ENCODE measurements at places on chromosomes 11 and 22.

GRCh38 chr11:123100379-123101085, 38.6 kb upstream of the HSPA8 start:
- DNase-seq: no peak

GRCh38 chr11:118634431-118635236, 27.2 kb downstream of the PHLDB1 start:
- no peak for DNase-seq

- DNase-seq: no peak
Measured at GRCh38 chr22:41596776-41597634, 7.4 kb upstream of the PMM1 start.

- no peak for DNase-seq
Measured at GRCh38 chr11:326842-327580, 6.4 kb upstream of the IFITM3 start.

GRCh38 chr11:109511598-109511997, 89.6 kb downstream of the C11orf87 start:
- DNase-seq: no peak

DNA sequence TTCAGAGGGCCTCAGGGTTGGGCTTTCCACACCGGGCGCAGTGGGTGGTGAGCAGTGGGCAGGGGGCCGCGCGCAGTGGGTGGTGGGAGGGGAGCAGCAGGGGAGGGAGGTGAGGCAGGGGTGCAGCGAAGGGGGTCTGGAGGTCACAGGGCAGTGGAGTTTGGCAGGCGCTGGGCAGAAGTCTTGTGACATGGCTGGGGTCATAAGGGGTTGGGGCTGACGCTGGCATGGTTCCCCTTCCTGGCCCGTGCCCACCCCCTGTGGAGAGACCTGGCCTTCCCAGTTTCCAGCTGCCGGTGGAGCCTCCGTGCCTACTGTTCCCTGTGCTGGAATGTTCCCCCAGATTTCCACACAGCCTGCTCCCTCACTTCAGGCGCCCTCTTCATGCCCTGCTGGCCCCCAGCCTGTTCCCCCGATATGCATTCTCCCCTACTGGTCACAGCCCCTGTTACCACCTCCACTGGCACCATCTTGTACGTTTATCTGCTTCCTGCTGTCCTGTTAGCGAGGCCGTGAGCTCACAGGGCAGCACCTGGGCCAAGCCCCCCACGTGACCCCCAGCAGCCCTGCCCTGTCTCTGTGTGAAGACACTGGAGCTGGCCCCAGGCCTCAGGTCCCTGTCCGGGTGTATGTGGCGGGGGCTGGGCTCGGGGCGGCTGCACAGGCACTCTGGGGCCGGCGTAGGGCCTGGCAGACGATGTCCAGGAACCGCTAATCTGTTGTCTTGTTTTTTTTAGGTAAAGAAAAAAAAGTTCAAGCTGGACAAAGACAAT, 111.6 kb downstream of the KCNQ1OT1 start:
- no peak for DNase-seq

GRCh38 chr11:35927104-35927503, 16.8 kb upstream of the LDLRAD3 start:
- no peak for DNase-seq

DNA sequence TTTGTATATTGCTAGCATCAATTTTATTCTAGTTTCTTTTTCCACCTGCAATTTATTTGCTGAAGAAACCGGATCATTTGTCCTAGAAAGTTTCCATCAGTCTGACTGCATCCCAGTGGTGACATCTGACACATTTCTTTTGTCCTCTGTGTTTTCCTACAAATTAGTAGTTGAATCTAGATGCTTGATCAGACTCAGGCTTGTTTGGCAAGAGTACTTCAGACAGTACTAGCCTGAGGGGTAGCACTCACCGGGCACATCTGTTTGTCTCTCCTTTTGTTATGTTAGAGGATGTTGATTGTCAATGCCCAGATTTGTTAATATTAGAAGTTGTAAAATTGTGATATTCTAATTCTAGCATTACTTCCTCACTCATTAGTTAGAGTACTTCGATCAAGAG, 204.8 kb downstream of the SWAP70 start:
- no peak for DNase-seq

DNA sequence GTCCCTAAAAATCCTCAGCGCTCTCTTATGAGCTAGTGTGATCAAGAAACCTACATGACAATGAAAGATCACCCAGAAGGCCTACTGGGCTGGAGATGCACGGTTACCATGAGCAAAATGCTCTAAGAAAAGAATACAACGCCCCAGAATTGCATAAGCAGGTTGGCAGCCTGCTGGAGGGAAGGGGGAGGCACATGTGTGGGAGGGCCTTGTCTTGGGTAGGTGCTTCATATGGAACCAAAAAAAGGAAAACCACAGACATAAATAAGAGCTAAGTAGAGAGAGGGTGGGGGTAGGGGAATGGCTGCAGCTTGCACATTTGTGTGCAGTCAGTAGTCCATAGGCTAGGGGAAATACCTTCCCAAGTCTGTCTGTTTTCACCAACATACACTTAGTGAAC, 2.8 kb downstream of the SIAE start:
- DNase-seq: no peak

GRCh38 chr11:76329084-76329648, 51.8 kb downstream of the THAP12 start:
- no peak for DNase-seq

- DNase-seq: peak; percentile 78
Measured at GRCh38 chr11:66421492-66422205, 814 bp downstream of the NPAS4 start.

- DNase-seq: no peak
Measured at GRCh38 chr22:41875531-41876270, 39.2 kb downstream of the SHISA8 start.

DNA sequence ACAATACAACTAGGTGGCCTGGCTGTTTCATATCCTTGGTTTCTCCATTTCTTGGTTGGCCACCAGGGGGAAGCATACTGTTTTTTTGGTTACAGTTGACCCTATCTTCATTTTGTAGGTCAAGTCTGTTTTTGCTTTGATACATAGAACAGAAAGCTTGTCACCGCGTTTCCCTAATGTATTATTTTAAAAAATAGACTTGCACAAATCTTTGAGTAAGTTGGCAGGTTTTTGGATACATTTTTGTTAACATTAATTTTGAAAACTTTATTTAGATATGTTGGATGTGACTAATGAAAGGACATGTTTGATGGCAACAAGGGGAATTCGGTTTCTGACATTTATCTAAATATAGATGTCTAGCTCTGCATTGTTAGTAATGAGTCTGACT, 3.0 kb downstream of the NCR3LG1 start:
- DNase-seq: no peak
